Caki2 (cell line): ENCODE measurements at places on chromosomes 6 and 20. TPM values are rescaled to one million over a fixed set of nuclear protein-coding genes. Genes with fewer than 3 reads are reported as not detected.

DNA sequence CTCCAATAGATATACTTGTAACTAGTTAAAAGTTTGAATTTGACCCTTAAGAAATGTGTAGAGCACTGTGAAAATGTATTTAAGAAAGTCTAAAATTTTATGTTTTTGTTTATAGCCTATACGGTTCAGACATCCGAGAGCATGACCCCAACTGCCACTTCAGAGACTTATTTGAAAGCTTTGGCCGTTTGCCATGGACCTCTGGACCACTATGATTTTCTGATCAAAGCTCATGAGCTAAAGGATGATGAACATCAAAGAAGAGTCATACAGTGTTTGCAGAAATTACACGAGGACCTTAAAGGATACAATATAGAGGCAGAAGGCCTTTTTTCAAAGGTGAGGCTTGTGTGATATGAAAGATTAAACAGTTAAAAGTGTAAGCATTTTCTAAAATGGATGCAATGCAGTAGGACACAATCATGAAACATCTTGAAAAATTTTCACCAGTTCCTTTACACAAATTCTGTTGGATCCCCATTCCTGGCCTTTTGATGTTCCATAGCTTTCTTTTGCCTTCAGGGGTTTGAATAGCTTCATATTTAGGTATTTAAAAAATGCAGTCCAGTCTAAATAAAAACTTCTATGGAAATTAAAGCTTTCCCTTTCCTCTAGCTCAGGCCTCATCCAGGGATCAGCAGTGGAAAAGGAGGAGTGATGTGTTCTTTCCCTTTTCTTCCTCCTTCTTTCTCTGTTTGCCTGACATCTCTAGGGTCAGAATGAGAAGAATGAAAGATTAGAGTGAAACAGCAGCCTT, 29.0 kb downstream of the AFG1L start:
- DNase-seq, result no peak

DNA sequence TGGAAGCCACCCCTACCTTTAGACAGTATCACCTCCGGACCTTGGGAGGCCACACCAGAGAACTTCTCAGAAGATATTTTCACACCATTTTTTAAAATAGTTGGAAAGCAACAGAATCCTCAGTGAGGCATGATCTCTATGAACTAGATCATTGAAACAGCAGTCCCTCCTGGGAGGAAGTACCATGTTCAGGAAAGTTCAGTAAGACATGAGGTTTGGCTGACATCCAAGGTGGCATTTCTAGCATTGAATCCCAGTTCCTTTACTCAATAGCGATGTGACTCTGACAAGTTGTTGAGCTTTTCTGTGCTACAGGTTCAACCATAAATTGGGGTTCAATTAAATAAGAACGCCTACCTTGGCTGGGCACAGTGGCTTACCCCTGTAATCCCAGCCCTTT, 169.0 kb downstream of the TBC1D7 start:
- no peak for DNase-seq

DNA sequence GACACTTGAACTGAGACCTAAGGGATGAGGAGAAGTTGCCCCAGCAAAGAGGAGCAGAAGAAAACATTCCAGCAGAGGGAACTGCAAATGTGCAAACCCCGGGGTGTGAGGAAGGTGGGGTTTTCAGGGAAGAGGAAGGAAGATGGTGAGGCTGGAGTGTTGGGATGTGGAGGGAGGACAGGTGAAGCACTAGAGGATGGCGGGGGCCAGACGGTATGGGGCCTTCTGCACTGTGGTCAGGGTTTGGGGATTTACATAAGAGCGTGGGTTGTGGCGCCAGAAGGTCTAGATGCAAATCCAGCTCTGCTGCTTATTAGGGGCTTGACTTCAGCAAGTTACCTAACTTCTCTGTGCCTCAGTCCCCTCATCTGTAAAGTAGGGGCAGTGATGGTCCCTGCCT, 16.0 kb downstream of the DLGAP4 start:
- no peak for DNase-seq

DNA sequence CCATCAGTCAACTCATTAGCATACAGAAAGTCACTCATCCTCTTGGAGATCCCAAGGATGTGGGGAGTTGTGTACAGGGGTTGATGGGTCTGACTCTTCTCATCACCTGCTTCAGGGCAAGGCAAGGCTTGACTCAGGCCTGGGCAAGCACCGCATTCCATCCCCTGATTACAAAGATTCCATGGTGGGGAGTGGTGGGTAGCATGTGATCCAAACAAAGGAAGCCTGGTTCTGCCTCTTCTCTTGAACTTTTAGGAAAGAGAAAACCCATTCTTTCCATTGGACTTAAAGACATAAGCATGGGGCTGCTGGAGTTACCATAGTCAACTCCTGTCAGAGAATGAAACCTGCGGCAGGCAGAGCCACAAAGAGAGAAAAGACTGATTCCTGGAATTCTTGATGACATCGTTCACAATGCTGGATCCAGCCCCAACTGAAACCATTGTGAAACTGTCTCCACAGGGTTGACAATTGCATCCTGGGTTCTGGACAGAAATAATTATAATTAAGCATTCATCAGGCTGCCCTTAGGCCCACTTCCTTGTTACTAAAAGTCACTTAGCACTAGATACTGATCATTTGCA, 235.8 kb upstream of the KCNG1 start:
- DNase-seq, result peak; percentile 5

- peak; percentile 50 for DNase-seq
Measured at GRCh38 chr20:49245921-49246740, 26.9 kb downstream of the DDX27 start.

DNA sequence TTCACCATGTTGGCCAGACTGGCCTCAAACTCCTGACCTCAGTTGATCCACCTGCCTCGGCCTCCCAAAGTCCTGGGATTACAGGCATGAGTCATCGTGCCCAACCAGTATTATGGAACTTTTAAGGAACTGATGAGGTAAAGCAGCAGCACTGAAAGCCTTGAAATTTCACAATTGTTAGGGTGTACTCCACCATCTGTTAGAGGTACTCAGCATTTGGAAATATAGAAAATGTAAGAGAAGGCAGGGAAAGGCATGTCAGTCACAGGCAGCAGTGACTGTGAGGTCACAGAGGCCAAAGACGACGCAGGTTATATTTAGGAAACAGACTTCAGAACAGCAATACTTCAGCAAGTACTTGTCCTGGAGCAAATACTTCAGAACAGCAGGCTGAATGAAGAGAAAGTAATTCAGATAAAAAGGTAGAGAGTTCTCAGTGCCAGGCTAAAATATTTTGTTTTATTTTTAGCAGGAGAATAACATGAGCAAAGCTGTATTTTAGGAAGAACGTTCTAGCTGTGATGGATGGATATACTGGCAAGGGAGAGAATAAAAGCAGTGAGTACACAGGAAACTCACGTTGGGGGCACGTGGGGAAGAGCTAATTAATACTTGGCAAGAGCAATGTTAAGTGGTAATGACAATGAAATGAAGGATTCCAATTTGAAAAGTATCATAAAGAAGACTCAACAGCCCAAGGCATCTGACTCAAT, 67.2 kb downstream of the DTNBP1 start:
- DNase-seq, result no peak

DNA sequence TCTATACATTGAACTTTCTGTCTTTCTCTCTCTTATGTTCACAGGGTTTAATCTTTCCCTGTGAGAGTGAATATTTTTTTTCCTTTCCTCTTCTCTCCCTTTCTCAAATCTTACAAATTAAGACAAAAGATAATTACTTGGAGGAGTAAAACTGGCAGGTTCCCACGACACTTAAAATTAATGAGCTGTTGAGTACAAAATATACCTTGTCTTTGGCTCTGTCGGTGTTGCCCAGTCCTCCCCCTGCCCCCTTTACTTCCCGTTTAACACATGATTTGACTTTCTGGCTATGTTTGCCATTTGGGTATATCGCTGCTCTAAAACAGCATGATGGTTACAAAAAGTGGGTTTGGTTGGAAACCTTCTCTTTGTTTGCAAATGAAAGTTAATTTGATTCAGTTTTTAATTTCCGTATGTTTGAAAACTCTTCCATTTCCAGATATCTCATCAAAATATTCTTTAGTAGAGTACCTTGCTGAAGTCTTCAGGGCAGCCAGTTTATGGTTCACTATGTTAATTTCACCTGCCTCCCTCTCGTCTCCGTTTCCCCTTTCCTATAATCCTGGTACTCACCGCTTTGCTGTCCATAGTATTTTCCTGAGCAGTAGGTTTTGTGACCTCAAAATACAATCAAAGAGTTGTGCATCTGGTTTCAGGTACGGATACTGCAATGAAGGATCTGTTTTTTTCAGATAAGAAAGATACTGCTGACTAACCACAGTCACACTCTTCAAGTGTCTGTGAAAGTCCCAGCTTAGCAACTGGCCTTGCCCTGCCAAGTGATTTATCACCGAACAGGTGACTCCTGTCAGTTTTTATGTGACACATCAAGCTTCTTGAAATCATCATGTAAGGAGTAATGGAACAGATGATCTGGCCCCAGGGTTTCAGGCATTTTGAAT, 181.2 kb downstream of the DTNBP1 start:
- DNase-seq, result no peak

DNA sequence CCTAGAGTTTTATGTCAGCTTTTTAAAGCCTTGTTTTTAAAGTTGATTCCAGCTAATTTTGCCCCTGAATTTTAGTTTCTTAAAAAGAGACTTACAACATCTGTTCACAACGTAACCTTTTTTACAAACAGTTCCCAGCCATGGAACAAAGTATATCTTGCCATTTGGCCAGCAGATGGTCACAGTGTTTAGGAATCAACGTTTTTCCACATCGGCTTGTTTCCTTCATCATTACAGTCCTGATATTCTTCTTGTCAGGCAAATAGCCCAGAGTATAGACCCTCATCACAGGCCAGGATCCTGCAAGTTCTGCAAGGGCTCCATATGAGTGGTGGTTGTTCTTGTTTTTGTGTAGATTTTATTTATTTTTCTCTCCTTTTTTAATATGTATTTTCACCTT, 341.7 kb upstream of the HTR1E start:
- no peak for DNase-seq

DNA sequence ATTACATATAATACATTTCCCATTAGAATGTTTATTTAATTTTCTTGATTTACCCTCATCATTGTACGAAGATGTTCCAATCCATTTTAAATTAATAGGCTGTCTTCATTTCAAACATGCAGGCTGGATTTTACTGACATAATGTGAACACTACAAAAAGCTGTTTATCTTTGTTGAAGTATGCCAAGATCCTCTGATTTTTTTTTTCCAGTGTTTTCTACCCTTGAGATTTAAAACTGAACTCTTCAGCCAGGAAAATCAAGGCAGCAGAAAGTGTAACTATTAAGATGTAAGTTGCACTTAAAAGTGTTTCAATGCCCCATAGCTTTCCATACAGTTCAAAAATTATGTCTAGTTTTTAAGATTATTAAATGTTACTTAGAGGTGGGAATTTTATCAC, 43.5 kb downstream of the PRKN start:
- DNase-seq, result no peak

DNA sequence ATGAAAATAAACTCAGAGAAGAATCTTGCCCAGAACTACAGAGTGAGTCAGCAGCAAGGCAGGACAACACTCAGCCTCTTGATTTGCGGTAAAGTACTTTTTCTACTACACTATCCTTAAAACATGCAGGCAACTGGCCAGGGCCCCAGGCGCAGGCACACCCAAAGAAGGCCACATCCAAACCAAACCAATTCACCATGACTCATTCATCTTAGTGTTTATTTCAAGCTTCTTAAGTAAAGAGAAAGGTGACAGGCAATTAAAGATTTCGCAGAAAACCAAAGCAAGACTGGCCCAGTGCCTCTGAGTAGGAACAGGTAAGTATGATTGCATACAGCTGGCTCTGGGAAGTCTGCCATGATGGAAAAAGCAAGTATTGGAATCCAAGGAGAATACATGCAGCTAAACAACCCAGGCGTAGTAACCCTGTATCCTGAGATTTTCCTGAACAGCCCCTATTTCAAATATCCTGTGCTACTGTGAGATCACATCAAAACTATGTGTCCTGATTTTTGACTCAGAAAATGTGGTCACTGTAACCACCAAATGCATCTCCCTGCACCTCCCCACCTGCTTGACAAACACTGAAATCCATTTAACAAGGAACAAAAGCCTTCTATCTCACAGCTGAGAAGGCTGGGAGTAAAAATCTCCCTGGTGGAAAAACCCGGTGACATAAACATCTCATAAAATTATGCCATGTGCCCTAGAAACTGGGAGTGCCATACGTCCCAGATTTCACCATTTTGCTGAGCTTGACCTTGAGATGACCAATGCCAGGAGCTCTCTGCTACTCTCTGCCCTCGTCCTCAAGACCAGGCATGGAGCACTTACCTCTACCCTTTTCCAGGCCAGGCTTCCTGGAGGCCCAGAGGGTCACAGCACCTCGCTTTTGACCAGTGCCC, 12.4 kb downstream of the WFDC3 start:
- DNase-seq, result peak; percentile 100

DNA sequence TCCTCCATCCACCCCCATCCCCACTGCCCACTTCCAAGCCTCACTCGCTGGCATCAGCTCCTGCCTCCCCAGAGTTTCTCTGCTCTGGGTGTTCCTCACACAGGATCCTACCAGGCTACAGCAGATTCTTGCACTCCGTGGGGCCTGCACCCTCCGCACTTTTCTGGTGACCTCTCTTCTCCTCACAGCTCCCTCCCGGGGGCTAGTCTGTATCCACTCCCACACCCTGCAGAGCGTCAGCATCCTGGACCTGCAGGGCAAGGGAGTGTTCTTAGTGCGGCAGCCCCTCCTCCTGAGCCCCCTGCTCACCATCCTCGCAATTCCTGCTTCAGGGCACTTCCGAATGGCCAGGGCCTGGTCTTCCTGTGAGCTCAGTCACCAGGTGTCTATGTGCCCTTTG, 224.2 kb downstream of the DLL1 start:
- no peak for DNase-seq

DNA sequence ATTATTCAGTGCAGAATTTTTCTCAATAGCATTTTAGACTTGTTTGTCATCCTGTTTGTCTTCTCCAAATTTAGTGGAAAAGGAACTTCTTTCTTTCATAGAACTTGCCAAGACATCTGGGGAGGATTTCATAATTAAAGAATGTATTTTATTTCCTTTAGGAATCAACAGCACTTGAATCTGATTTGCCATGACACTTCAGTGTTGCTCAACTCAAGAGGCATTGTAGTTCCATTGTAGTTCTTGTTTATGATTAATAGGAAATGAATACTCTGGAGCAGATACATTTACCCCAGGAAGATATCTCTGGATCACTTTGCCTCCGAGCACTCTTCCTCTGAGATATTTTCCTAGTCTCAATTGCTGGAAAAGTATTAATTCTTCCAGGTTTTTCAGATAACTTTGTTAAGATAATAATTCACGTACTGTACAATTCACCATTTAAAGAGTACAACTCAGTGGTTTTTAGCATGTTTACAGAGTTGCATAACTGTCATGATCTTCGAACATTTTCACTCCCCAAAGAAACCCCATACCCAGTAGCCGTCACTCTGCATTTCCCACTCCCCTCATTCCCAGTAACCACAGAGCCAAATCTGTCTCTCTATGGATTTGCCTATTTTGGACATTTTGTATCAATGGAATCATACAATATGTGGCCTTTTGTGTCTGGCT, 29.7 kb downstream of the AKAP12 start:
- no peak for DNase-seq

Gene BPIFB4
- not detected in 2 replicates for total RNA-seq

Gene GPR63
- 0.37 and 0.46 TPM in 2 replicates for total RNA-seq

Gene MAK
- not detected in 2 replicates for total RNA-seq

Gene FAM83B
- total RNA-seq, result not detected in 2 replicates

Gene BFSP1
- total RNA-seq, result 26.7 and 37.0 TPM in 2 replicates

Gene PROCR
- total RNA-seq, result 30.9 and 56.1 TPM in 2 replicates

Gene PRSS16
- 10.7 and 14.3 TPM in 2 replicates for total RNA-seq

Gene KIF25
- not detected in 2 replicates for total RNA-seq

Gene PEX3
- total RNA-seq, result 8.8 and 25.7 TPM in 2 replicates

Gene FAM184A
- 0.10 TPM in 1 of 2 replicates, not detected in the other for total RNA-seq
